Caco-2 (cell line): ENCODE measurements at places on chromosomes 11 and 22.

- no peaks in the 10 kb centered on the region for H3K27me3 ChIP-seq
- DNase-seq: no peak
Measured at GRCh38 chr22:40401981-40402406, 31.6 kb downstream of the SGSM3 start.

DNA sequence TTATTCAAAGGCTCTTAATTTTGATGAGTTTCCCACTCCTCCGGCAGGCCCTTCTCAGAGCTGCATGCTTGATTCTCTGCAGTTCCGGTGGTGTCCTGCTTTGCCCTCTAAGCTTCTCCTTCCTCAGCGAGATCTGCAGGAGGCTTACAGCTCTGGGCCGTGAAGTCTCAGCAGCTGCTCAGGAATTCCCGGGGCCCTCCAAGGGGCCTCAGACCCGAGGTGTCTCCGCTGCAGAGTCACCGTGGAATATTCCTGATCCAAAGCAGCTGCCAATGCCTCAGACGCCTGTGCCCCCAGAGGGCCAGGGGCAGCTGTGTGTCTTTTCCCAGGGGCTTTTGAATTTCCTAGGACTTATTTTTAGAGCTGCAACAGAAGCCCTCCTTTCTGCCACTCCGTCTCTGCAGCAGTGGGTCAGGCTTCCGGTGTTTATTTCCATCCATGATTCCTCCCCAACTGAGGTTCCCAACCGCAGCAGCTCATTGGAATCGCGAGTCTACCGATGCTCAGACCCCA lies 37.2 kb downstream of the RPS6KA4 start:
- H3K4me3 ChIP-seq: no peak overlapping the region
- H3K27ac ChIP-seq: no peak overlapping the region
- no peaks in the 10 kb centered on the region for H3K27me3 ChIP-seq
- no peaks in the 10 kb centered on the region for H3K36me3 ChIP-seq

- H3K27me3 ChIP-seq: no peaks in the 10 kb centered on the region
- H3K4me1 ChIP-seq: no peaks in the 10 kb centered on the region
- no peak overlapping the region for H3K27ac ChIP-seq
- DNase-seq: no peak
- no peaks in the 10 kb centered on the region for H3K36me3 ChIP-seq
Measured at GRCh38 chr11:103878646-103879045, 157.8 kb upstream of the DDI1 start.

DNA sequence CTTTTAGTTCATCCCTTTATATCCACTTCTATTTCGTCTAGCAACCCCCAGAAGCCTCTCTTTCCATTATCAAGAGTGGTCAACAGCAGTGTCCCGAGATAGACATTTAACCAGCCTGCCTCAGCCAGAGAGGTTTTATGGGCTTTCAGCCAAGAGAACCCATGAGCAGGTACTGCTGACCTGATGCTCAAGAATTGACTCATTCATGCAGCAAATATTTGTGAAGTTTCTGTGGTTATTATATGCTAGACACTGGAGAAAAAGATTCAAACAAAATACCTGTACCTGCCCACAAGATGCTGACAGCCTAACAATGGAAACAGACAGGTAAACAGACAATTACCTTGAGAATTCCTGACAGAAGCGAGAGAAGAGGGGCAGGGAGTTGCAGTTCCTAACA lies 9.7 kb upstream of the LRRC55 start:
- H3K36me3 ChIP-seq: no peaks in the 10 kb centered on the region
- no peak for DNase-seq
- H3K27ac ChIP-seq: no peak overlapping the region
- H3K4me1 ChIP-seq: no peaks in the 10 kb centered on the region
- no peaks in the 10 kb centered on the region for H3K27me3 ChIP-seq

DNA sequence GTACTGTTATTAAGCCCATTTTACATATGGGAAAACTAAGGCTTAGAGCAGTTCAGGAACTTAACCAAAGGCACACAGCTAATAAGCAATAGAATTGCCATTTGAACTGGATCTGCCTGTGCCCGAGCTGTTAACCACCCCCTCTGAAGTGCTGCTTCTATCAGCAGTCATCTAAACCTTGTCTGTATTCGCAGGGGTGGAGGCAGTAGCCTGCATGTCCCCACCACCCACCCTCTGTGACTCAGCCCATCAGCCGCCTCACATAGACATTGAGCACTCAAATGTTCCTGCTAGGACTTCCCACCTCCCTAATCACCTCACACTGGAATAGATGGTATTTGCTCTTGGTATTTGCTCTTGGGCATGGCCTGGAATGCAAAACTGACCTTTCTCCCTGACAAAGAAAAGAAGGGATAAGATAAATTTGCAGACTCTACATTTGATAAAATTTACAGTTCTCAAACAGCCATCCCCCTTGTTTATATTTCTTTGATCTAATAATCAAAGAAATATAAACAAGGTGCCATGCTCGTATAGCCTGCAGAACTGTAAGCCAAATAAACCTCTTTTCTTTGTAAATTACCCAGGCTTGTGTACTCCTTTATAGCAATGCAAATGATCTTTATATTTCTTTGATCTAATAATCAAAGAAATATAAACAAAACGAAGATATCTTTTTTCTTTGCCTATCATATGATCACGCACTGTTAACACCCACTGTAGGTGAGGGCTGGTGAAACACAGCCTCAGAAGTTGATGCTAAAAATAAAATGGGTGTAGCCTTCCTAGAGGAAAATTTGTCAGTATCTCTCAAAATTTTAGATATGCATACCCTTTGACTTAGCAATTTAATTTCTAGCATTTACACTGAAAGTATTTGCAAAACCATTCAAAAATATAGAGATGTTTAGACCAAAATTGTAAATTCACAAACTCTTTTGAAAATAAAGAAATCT lies 15.9 kb downstream of the DKK3 start:
- H3K4me3 ChIP-seq: no peak overlapping the region
- peaks cover 50% of the 10 kb centered on the region for H3K4me1 ChIP-seq
- peak overlapping the region; percentile 96 for H3K27ac ChIP-seq
- H3K36me3 ChIP-seq: peaks cover 7% of the 10 kb centered on the region

DNA sequence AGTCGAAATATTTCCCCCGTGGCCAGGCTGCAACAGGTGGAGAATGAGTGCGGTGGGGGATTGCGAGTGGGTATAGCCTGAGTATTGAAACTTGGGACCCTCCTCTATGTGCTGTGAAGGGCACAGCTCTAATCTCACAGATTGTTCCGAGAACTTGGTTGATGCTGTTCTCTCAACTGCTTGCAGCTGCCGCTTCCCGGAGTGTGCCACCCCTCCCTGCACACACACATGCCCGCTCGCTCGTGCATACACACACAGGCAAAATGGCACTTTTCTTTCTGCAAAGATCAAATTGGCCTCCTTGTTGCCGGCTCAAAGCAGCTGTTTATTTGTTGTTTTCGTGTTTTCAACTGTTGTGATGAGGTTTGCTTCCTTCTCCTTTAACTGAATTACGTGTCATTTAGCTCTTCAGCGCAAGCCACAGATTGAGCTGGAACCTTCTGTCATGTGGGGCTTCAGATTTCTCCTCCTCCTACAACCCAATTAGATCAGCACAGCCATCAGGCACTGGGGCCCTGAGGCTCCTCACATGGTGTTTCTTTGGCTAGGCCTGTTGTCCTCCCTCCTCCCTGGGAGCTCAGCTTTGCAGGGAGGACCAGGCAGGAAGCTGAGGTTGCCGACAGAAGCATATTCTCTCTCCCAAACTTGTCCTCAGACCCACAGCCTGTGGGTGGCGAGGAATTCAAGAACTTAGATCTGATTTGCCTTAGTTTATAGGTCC lies 13.9 kb upstream of the B3GAT1 start:
- H3K27ac ChIP-seq: no peak overlapping the region
- H3K4me1 ChIP-seq: no peaks in the 10 kb centered on the region
- no peak for DNase-seq
- no peaks in the 10 kb centered on the region for H3K36me3 ChIP-seq

DNA sequence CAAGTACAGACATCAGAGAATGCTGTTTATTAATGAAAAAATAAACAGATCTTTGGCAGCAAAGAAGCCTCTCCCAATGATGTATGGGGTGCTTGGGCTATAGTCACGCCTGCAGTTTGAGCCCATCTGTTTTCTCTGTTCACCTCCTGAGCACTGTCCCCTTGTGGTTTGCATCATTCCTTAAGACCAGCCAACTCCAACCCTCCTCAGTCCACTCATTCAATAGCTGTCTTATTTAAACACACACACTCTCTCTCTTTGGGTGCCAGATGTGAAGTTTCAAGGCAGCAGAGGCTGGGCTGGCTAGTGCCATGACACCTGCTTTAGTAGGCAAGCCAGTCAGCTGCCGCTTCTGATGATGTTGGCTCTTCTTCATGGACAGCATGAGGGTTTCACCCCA lies 58.1 kb downstream of the POLD3 start:
- H3K4me3 ChIP-seq: no peak overlapping the region
- no peaks in the 10 kb centered on the region for H3K36me3 ChIP-seq
- H3K27me3 ChIP-seq: no peaks in the 10 kb centered on the region
- H3K27ac ChIP-seq: no peak overlapping the region
- DNase-seq: no peak
- no peaks in the 10 kb centered on the region for H3K4me1 ChIP-seq

GRCh38 chr11:120587299-120587698 lies 75.8 kb downstream of the GRIK4 start:
- no peaks in the 10 kb centered on the region for H3K36me3 ChIP-seq
- H3K4me1 ChIP-seq: no peaks in the 10 kb centered on the region
- H3K27ac ChIP-seq: no peak overlapping the region
- H3K27me3 ChIP-seq: no peaks in the 10 kb centered on the region

DNA sequence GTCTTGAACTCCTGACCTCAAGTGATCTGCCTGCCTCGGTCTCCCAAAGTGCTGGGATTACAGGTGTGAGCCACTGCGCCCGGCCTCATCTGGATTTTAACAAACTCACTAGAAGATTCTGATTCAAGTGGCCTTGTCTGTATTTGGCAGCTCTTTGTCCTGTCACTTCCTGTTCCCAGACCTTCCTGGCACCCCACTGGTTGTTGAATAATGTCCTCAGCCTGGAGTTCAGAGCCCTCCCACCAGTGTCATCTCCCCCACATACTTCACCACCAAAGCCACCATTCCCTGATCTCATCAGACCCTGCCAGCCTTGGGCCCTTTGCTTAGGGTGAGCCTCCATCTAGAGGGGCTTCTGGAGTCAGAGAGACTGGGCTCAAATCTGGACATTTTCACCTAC lies 3.3 kb downstream of the PELI3 start:
- peaks cover 19% of the 10 kb centered on the region for H3K4me1 ChIP-seq
- no peaks in the 10 kb centered on the region; the same call in 1 of the 2 replicates for H3K27me3 ChIP-seq
- no peak for DNase-seq
- no peak overlapping the region for H3K27ac ChIP-seq
- no peaks in the 10 kb centered on the region for H3K36me3 ChIP-seq

DNA sequence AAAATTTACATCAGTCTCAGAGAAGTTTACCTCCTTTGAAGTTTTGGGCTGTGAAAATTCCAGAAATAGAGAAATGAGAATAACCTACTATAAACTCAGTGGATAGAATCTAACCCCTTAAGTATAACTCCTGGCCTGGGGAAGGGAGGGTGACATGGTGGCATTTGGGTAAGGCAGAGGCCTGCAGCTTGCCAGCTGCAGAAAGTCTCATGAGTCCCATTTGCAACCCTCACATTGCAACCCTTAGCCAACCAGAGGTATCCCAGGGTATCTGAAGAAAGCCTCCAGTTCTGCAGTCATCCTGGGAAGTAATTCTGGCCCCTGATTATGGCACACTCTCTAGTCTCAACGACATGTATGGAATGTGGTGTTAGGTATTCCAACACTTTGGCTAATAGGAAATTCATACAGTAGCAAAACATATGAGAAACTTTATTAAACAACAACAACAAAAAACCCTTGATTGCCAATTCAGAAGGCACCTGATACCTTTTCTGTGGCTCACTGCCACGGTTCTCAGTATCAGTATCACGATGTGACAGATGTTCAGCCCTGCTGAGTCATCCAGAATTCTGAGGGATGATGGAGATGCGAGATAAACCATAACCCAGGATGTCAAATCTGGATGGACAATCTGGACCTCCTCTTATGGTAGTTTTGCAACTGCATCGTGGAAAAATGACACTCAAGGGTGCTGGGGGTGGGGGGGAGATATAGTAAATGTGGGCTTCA lies 743.4 kb downstream of the NELL1 start:
- no peaks in the 10 kb centered on the region for H3K4me1 ChIP-seq
- no peaks in the 10 kb centered on the region for H3K36me3 ChIP-seq
- DNase-seq: no peak
- no peak overlapping the region for H3K27ac ChIP-seq
- no peaks in the 10 kb centered on the region for H3K27me3 ChIP-seq

GRCh38 chr11:68150037-68150436 lies 28.8 kb upstream of the CHKA start:
- H3K4me1 ChIP-seq: peaks cover 37% of the 10 kb centered on the region
- H3K27ac ChIP-seq: no peak overlapping the region
- no peak overlapping the region for H3K4me3 ChIP-seq
- no peaks in the 10 kb centered on the region for H3K36me3 ChIP-seq
- H3K27me3 ChIP-seq: no peaks in the 10 kb centered on the region

DNA sequence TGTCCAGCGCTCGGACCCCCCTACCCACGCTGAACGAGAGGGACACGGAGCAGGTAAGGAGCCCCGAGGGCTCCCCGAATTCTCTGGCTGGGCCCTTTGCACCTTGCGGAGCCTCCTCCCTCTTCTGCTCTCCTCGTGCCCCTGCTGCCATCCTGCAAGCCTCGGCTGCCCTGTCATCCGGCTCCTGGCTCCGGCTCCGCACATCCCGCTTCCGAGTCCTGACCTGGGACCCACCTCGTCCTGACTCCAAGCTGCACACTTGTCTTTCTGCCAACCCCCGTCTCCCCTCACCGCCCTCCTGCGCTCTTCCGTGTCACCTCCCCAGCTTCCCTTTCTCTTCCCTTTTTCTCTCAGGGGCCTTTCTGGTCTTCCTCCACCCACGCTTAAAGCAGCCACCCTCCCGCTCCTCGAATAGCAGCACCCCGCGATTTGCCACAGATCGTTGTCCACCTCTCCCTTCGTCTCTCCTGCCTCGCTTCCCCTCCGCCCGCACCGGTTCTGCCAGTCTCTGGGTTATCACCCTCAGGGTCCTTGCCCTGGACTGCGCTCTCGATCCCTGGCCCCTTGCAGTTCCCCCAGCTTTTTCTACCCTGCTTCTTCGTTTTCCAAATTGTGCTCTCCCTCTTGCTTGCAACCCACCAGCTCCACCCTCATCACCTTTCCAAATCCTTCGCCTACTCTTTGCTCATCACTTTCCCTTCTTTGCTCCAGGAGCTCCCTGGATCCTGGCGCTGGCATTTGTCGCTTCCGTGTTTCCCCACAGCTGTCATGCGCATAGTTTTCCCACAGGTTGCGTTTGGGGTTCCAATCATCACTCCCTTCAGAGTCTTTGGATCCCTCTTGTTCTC lies 822 bp downstream of the MARK2 start:
- H3K27ac ChIP-seq: peak overlapping the region; percentile 76
- no peaks in the 10 kb centered on the region for H3K27me3 ChIP-seq
- H3K4me1 ChIP-seq: peaks cover 44% of the 10 kb centered on the region
- DNase-seq: peak; percentile 49
- peak overlapping the region; percentile 93 for H3K4me3 ChIP-seq
- no peaks in the 10 kb centered on the region for H3K36me3 ChIP-seq

DNA sequence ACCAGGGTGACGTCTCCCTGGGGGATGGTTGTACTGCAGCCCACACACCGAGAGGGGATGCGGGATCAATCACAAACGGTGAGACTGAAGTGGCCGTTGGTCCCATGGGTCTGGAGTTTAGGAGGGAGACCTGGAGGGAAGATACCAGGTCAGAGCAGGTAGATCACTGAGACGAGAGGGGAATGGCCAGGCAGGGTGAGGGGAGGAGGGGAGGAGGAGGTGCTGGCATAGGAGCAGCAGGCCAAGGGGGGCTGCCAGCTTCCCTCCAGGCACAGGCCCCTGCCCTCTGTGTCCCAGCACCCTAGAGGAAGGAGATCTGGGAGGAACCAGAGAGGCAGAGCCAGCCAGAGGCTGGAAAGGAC lies 7.0 kb downstream of the MAPK8IP2 start:
- DNase-seq: no peak
- H3K36me3 ChIP-seq: no peaks in the 10 kb centered on the region
- H3K27me3 ChIP-seq: no peaks in the 10 kb centered on the region
- H3K27ac ChIP-seq: no peak overlapping the region
- H3K4me1 ChIP-seq: no peaks in the 10 kb centered on the region
